ENCODE measurements at places on chromosomes 13 and 19.
A peak's percentile ranks its signal among the peaks of the same experiment; 100 is the strongest.

GRCh38 chr19:19510432-19510831, 4.9 kb downstream of the TSSK6 start:
- no peak for DNase-seq

- no peak for DNase-seq
Measured at GRCh38 chr19:5261156-5261890, 79.3 kb downstream of the PTPRS start.

GRCh38 chr13:21020581-21020980, 40.8 kb downstream of the LATS2 start:
- DNase-seq: no peak

DNA sequence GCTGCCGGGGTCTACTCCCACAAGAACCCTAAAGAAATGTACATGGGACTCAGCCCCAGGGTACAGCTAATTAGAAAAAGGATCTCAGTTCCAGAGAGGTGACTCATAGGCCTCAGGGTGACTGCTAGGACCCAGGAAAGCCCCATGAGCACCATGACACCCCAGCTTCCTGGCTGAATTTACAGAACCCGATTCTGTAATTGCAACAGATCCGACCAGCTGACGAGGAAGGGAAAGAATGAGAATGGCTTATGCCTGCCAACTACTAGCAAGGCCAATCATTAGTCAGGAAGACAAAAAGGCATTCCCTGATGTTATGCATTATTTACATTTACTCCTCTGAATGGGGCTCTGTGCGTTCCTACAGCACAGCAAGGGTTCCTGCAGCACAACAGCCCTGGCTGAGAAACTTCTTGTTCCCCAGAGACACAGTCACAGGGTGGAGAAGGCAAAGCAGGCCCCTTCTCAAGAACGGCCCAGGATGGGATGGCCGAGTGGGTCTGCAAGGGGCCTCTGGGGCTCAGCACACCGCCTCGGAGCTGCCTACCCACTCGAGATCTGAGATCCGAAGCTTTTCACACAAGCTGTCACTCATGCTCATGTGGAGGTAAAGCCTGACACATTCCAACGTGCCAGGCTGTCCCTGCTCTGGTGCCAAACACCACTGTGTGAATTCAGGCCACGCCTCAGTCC, 27.2 kb downstream of the PBX4 start:
- peak; percentile 34 for DNase-seq

GRCh38 chr13:108495646-108496361, 133.6 kb upstream of the MYO16 start:
- DNase-seq: peak; percentile 68

- DNase-seq: no peak
Measured at GRCh38 chr19:3580156-3580934, 4.9 kb upstream of the GIPC3 start.

DNA sequence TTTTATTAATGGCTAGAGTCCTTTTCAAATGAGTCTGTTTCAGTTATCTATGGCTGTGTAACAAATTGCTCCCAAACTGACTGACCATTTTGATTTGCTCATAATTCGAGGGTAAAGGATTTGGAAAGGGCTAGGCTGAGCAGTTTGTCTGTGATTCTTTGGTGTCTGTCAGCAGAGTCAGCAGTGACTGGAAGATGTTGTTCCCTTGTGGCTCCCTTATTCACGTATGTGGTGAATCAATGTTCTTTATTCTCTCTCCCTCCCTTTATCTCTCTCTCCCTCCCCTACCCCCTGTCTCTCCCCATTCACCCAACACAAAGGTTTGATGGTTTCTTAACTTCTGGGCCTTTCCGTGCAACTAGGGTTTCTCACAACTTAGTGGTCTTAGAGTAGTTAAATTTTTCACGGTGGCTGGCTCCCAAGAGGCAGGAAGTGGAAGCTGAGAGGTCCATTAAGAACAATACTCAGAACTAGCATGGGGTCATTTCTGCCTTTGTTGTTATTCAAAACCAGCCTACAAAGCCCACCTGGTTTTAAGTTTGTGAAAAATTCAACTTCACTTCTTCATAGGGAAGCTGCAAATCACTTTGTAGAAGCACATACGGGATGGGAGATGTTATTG, 772.5 kb upstream of the SLITRK1 start:
- DNase-seq: peak; percentile 87

- DNase-seq: peak; percentile 97
Measured at GRCh38 chr19:48110350-48110966, at the start of gene PLA2G4C. TSS of gene PLA2G4C (minus strand) at chr19:48110817. CDS start at chr19:48106529, 4,288 bp downstream.

DNA sequence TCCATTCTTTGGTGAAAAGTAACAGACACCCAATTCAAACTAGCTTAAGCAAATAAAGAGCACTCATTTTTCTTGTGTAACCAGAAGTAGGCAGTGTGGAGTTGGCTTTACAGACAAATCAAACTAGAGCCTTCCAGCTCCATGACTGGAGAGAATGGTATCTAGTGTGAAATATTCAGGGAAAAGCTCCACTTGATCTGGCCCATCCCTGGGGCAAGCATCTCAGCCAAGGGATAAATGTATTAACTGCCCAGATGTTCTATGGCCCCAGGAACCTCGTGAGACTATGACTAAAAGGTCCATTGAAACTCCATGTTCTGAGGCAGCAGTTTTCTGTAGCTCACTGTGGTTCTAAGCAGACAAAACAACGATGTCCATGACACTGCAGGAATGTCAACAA, 49.9 kb downstream of the TBC1D4 start:
- no peak for DNase-seq

DNA sequence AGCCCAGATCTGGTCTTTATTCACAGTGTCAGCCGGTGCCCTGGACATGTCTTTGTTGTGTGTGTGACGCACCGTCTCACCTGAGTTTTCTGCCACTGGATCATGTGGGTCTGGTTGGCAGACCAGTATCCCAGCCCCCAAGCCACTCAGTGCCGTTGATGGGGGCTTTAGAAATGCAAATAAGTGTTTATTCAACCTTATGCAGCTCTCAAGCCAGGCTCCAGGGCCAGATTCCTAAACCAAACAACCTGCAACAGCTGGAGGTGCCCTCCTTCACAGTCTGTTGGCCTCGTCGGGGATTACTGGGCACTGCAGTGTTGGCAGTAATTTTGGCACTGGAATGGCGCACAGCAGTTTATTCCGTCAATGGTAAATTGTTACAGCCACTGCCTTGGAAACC, 21.6 kb downstream of the FAM124A start:
- DNase-seq: peak; percentile 33

GRCh38 chr13:44557986-44558385, 18.1 kb downstream of the TSC22D1 start:
- no peak for DNase-seq

DNA sequence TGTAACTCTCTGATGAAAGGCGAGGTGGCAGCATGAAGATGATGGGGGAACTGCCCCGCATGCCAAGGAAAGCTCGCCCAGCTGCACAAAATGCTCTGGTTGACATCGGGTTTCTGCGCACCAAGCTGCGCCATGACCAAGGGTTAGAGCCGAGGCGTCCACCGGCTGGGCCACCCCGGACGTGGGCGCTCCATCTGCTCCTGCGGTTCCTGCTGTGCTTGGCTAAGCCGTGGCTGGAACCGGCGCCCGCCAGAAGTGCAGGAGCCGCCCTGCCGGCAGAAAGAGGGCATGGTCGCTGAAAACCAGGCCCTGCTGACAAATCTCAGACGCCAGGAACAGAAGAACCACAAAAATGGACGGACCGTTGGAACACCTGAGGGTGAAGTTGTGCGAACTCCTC, 57.9 kb downstream of the ZNF100 start:
- no peak for DNase-seq

DNA sequence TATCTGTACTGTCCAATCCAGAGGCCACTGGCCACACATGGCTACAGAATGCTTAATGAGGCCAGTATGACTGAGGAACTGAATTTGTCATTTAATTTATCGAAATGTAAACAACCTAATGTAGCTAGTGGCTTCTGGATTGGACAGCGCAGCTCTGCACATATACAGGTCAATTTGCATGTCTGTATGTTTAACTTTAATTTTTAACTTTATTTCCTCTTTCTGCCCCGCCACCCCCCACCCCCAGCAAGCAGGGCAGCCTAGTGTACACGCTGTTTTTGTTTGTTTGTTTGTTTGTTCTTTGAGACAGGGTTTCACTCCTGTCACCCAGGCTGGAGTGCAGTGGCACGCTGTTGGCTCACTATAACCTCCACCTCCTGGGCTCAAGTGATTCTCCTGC, 15.5 kb downstream of the ZSWIM9 start:
- DNase-seq: no peak
